ENCODE measurements at places on chromosomes 3 and 15.

- no peak for DNase-seq
Measured at GRCh38 chr3:193335031-193335430, 43.5 kb downstream of the ATP13A5 start.

- no peak for DNase-seq
Measured at GRCh38 chr3:167520266-167521005, 46.6 kb upstream of the SERPINI2 start.

DNA sequence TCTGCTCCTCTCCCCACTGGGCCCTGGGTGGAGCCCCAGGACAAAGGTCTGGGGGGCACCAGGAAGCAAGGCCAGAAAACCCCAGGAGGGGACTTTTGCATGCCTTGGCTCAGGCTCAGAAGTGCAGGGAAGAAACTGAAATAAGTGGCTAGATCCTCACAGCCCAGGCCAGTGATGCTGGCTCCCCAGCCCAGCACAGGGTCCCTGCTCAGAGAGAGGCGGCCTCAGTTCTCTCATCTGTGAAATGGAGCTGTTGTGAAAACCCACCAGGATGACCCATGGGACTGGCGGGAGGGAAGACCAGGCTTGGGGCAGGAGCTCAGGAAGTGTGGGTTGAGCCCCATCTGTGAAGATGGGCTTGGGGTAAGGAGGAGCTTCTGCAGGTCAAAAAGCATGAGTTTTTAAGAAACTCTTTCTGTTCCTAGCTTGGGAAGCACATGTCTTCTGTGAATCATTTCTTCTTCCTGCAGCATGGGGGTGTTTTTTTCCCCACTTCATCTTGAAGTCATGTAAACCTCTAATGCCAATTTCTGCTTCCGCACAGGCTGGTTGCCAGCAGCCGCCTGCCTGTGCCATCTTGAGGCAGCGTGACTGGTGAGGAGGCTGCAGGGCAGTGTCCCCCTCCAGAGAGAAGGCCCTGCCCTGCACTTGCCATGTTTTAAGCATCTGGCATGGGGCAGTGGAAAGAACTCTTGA is 118.6 kb downstream of the SMAD6 start:
- DNase-seq: no peak

DNA sequence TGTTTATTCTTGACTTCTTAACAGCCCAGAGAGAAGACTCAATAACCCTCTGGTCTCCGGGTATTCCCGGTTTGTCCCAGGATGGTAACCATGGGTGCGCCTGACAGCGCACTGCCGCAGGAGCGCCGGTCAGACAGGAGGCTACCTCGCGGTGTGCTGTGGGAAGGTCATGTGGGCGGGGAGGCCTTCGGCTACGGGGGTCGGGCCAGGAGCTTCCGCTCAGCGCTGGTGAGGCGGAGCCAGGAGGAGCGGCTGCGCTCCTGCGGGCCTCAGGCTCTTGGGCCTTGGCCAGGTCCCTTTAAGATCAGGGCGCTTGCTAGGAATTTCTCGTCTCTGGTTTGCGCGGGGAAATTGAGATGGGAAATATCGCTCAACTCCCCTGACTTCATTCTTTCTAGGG is 182.3 kb upstream of the NDN start:
- DNase-seq: no peak

GRCh38 chr15:82726816-82727215 is 17.1 kb upstream of the AP3B2 start:
- DNase-seq: no peak

GRCh38 chr15:64251121-64251520 is 88.3 kb upstream of the PPIB start:
- no peak for DNase-seq
